NCI-H2029 treated with DMSO at 0.1 percent for 48 hours (cell line): ENCODE measurements at places on chromosomes 6 and 20.

DNA sequence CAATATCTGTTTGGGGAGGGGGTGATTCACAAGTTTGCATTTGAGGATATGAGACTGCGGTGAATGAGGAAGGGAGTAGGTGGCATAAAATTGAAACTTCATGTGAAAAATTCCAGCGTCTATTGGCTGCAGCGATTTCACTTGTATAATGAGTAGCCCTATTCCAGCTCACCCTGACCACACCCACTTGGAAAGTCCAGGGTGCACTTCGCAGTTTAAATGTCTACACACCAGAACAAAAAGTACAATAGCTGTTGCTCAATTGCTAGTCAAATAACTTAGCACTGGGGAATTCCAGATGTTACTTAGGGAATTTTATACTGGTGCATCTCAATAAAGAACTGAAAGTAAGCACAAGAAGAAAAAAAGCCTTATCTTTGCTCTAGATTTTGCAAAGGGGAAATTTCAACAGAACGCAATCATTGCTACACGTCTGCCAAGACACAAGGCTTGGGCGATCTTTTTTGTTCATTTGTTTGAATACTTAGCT is 6.3 kb downstream of the TNFAIP3 start:
- DNase-seq, result no peak

DNA sequence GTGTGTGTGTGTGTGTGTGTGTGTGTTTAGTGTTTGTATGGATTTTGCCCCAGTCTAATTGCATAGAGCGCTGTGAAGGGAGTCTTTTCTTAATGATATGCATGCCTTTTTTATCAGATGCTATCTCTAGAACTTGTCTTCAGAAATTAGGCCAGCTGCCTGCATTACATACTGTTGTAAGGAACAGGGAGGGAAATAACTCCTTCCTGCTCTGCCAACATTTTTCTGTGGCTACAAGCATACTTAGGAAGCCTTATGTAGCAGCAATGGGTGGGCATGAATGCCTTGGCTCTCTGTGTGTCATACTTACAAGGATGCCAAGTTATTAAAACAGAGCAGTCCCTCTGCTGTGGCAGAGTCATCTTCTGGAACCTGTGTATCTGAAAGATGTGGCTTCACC is 8.0 kb upstream of the COL21A1 start:
- DNase-seq, result no peak

- DNase-seq, result no peak
Measured at GRCh38 chr6:91713911-91714310, 1127.0 kb upstream of the MAP3K7 start.

GRCh38 chr20:35586751-35587425 is 28.7 kb upstream of the SPAG4 start:
- DNase-seq, result no peak

GRCh38 chr6:48183811-48184605 is 73.0 kb upstream of the PTCHD4 start:
- DNase-seq, result no peak

- no peak for DNase-seq
Measured at GRCh38 chr6:111772381-111772780, 100.9 kb downstream of the FYN start.

DNA sequence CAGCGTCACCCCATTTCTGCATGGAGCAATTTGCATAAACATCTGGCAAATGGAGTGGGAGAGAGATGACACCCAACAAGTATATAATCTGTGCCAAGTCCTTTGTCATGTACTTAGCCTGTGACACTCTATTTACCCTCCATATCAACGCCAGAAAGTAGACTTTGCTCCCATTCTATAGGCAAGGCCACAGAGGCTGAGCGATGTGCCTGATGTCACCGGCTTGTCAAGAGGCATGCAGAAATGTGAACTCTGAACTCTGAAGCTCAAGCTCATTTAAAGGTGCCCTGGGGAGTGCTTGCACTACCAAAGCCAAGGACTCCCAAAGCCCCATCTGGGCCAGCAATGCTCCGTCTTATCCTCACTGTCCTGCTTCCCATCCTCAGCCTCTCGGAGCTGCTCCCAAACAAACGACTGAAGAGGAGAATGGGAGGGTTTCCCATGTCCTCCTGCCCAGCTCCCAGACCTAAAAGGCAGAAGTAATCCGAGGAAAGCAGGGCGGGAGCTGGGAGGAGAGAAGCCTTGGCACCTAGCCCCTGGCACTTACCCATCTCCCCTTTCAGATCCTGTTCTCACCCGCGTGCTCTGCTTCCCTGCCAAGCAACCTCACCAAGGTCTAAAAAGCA is 9.2 kb downstream of the CPNE5 start:
- peak; percentile 95 for DNase-seq

- no peak for DNase-seq
Measured at GRCh38 chr6:71766796-71767195, 119.6 kb upstream of the RIMS1 start.

- no peak for DNase-seq
Measured at GRCh38 chr6:154433477-154434241, 76.8 kb downstream of the CNKSR3 start.

DNA sequence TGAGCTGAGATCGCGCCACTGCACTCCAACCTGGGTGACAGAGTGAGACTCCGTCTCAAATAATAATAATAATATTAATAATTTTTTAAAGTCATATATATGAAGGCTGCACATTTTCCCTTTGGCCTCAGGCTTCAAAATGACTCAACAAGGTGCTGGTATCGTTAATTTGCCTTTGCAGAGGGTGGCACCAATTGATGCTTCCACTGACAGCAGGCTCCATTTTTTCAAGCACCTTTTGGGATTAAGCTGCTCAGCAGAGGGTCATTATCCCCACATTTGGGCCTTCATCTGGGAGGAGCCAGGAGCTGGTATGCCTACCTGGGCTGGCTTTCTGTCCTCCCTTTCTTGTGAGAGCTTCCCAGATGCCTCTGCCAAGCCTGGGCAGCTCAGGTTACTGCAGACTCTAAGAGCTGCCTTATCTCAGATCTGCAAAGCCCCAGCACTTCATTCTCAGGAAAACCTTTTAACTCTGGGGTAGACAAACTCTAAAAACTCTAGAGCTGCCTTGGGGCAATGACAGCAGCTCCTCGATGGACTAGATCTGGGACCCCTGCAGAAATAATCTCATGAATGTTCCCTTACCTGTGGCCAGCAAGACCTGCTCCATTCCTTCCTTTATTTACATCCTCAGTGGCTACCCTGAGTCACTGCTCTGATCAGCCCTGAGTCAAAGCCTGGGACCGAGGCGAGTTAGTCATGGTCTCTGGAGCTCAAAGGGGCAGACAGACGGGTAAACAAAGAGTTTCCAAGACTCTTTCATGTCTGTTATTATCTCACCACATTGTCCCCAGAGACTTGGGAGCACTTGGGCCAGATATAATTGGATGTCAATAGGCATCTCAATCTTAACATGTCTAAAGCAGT is 80.0 kb upstream of the EYA2 start:
- no peak for DNase-seq

DNA sequence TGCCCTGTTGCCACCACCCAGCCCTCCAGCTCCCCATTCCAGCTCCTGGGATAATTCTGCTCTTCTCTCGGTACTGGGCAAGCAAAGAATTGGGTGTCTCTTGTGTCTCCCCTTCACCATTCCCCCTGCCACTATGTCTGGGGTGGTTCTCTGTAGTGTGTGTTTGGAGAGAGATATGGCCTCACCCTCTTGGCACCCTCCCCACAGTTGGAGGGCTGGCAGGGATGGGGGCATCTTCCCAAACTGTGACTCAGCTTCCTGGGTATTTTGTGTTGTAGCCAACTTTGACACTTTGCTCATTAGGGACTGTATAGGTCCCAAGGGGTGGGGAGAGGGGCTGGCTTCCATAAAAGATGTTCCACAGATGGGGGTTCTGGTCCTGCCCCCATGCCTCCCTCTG is 1.7 kb downstream of the TNXB start:
- no peak for DNase-seq

DNA sequence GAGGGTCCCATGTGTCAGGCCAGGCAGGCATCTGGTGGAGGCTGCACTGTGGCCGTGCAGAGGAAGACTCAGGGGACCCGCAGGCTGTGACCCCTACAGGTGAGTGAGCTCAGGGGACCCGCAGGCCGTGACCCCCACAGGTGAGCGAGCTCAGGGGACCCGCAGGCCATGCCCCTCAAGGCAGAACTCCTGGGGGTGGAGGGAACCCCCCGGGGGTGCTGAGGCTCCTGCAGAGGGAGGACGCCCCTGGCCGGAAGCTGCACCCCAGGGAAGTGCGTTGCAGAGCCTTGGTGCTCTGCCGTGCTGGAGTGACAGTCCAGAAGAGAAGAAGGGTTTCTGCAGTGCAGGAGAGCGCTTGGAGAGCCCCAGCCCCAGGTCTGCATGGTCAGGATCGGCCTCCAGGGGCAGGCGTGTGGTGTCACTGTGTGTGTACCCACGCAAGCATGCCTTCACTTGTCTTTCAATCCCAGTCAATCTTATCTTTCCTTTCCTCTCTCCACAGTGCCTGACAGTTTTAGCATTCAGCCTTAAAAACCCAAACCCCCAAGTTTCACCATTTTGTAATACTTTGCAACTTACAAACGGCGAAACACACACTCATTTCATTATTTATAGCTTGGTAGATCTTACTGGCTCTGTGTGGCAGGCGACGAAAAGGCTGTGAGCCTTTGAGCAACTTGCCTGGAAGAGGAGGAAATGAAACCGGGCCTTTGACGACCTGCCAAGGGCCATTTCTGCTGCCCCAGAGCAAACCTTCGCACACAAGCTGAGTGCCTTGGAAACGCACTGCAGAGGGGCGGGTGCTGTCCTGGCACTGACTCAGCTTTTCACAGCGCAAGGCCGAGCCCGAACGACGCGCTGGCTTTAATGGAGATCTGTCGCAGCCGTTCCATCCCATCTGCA is 101.4 kb upstream of the AGPAT4 start:
- DNase-seq, result peak; percentile 50

- no peak for DNase-seq
Measured at GRCh38 chr6:73586416-73586974, 65.7 kb upstream of the EEF1A1 start.

GRCh38 chr20:31560094-31560745 is 44.9 kb upstream of the ID1 start:
- peak; percentile 26 for DNase-seq

GRCh38 chr20:53748176-53748575 is 154.5 kb upstream of the ZNF217 start:
- DNase-seq, result no peak

DNA sequence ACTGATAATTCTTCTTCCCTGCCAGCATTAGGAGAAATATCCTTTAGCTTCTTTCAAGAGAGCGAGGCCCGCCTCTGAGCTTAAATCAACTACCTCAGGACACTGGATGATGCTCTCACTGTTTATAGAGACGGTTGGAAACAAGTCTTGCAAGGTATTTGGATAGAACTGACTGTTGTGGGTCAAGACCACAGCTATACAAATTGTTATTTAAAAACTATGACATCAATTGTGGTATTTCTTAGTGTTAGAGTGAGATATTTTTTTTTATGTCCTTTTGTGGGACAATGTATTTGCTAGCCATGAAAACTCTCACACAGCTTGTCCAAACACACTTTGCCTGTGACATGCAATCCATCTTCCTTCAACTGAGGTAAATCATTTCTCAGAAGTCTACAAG is 136.3 kb upstream of the PHACTR1 start:
- no peak for DNase-seq

DNA sequence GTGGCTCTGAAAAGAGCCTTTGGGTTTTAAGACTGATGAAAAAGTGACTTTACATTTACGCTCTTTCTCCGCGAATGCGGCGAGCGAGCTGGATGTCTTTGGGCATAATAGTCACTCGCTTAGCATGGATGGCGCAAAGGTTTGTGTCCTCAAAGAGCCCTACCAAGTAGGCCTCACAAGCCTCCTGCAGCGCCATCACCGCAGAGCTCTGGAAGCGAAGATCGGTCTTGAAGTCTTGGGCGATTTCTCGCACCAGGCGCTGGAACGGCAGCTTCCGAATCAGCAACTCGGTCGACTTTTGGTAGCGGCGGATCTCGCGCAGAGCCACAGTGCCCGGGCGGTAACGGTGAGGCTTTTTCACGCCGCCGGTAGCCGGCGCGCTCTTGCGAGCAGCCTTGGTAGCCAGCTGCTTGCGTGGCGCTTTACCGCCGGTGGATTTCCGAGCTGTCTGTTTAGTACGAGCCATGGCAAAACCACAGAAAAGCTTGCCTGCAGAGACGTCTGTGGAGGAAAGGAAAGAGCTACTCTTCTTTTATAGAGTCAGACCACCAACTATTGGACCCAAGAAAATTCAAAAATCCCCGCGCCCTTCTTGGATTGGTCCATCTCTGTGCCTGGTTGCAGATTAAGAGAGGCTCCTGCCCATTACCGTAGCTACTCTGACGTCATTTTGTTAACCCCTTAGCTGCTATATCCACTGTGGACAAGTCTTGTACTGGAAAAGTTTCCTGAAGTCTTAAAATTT is 55.5 kb upstream of the HFE start:
- peak; percentile 99 for DNase-seq

DNA sequence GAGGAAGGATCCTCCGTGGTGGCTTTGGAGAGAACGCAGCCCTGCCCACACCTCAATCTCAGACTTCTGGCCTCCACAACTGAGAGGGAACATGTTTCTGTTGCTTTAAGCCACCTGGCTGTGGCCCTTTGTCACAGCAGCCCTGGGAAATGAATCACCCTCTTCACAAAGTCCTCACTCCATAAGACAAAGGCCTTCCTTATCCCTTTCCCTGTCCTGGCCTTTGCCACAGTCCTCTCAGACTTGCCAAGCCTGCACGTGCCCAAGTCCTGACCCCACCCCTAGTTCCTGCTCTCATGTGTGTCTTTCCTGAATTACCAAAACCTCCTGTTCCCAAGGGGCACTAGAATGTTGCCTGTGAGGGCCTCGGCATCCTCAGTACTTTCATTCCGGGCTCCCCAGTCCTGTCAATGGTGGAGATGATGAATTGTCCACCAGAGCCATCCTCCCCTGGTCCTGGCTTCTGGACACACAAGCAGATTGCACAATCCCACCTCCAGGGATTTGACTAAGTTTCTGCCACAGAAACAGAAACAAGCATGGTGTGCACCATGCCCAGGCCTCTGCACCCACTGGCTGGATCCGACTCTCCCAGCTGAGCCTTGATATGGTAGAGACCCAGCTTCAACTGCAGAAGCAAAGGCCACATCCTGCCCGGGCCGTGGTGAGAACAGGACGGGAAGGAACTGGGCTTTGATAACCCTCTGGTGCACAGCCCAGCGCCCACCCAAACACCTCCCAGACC is 232.6 kb upstream of the PDE10A start:
- DNase-seq, result no peak

GRCh38 chr6:139628270-139628669 is 253.8 kb upstream of the CITED2 start:
- DNase-seq, result no peak

- DNase-seq, result no peak
Measured at GRCh38 chr6:31008165-31008564, 2.1 kb upstream of the MUC22 start.

DNA sequence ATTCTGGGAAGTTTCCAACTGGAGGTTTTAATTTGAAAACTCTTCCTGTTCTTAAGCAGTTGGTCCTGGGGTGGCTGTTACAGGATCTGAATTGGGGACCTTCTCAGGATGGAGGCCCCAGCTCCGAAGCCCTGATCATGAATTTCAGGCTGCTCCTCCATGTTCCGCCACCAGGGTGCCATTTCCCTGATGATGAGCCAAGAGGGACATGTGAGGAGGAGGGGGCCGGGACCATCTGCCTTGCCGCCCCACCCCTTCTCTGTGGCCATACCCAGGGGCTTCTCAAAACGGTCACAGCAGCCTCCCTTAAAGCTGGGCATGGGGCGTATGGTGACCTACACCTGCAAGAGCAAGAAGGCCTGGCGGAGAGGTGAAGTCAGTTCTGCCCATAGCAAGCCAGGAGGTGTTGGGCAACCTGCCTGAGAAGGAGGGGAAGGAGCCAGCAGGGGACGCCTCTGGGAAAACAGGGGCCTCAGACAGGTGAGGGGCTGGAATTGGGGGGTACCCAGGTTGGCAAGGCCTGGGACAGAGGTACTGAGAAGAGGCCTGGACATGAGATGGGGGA is 3.6 kb upstream of the BAK1 start:
- no peak for DNase-seq

GRCh38 chr6:41671376-41671775 is 33.1 kb downstream of the MDFI start:
- DNase-seq, result no peak
